Endothelial cell (in vitro differentiated cells): ENCODE measurements at places on chromosomes 13 and 19.

GRCh38 chr13:52903320-52903719 lies 54.9 kb upstream of the PCDH8 start:
- no peak for DNase-seq

DNA sequence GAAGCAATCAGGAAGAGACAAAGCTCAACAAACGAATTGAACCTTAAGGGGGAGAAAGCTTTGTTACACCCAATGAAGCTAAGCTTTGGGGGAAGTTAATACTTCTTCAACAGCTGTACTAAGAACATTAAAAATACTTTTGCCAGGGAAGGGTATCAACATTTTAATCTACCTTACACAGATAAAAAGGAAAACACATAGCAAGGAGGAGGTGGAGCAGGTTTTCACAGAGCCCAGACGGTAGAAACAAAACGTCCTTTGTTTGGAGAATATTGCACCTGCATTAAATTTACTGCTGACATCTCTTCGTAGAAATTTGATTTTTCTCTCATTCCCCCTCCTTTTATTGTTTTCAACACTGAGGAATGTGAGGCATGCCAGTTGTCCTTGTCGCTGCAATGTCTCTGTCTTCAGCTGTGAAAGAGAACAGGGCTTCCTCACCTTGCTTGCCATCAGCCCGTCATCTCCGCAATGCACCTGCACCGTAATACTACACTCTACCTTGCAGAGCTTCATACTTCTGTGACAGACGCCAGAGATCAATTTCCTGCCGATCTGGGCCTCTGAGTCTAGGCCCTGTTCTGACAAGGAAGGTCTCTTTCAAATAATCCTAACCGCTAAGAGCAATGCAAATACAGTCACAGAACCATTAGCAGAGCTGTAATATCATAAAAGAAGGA lies 270.8 kb downstream of the SPRY2 start:
- DNase-seq, result no peak

DNA sequence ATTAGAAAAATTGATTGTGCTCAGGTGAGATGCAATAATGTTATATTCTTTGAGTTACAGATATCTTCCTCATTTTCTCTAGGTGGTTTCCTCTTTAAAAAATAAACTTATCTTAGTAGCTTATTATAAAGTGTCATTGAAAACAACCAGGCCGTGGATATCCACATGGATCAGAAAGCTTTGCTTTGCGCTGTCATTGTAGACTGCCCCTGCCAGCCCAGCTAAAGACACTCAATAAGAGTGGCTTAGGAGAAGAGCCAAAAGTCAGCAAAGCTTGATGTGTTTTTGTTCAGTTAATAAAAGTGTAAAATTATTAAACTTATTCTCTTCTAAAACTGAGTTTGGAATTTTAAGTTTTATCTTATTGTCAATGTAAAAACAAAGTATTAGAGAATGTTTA lies 34.4 kb downstream of the TPP2 start:
- no peak for DNase-seq

GRCh38 chr13:29688193-29688592 lies 92.7 kb upstream of the SLC7A1 start:
- DNase-seq, result no peak

- DNase-seq, result no peak
Observed at GRCh38 chr13:50589651-50590054, 253.8 kb downstream of the DLEU7 start.

DNA sequence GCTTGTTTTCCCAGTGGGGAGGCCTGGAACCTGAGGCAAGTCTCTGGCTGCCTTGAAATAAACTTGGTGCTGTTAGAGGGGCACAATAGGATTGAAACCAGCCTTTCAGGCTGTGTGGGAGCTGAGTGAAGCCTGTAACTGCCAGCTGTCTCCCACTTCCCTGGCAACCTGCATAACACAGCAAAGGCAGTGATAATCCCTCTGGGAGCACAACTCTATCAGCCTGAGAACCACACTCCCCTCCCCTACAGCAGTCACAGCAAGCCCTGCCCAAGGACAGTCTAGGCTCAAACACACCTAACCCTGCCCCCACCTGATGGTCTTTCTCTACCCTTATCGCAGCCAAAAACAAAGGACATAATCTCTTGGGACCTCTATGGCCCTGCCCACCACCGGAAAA lies 683.8 kb upstream of the ATXN8OS start:
- DNase-seq, result no peak

DNA sequence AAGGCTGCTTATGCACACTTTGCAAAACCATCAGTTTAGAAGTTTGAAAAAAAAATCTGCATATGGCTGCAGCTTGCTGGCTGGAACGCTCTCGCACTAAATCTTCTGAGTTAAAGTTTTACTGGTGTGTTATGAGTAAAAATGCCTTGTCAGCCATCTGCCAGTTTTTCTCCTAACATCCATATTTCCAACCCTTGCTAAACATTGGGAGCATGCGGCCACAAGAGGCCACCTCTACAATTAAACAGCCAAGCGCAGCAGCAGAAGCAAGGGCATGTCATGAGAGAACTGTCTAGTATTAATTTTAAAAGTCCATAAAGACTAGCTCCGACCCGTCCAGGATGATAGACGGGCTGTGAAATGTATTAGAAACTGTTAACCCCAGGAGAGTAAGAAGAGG lies 248.3 kb downstream of the TSHZ3 start:
- no peak for DNase-seq

DNA sequence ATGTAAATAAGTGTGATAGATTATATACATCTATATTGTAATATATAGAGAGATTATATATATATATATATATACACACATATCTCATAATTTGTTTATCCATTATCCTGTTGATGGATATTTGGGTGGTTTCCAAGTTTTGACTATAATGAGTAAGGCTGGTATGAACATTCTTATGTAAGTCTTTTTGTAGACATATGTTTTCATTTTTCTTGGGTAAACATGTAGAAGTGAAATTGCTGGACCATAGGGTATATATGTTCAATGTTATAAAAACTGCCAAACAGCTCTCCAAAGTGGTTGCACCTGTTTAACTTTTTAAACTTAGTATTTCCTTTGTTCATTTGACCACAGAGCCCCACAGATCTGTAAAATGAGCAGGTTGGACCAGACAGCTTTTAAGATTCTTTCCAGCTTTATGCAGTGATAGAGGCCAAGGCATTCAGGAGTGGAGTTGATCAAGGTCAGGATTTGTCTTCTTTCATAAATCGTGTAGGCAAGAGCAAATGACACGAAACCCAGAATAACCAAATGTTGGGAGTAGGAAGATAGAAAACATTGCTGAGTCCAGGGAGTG lies 21.7 kb upstream of the KATNAL1 start:
- no peak for DNase-seq

GRCh38 chr13:92963029-92963428 lies 263.6 kb upstream of the GPC6 start:
- DNase-seq, result no peak

DNA sequence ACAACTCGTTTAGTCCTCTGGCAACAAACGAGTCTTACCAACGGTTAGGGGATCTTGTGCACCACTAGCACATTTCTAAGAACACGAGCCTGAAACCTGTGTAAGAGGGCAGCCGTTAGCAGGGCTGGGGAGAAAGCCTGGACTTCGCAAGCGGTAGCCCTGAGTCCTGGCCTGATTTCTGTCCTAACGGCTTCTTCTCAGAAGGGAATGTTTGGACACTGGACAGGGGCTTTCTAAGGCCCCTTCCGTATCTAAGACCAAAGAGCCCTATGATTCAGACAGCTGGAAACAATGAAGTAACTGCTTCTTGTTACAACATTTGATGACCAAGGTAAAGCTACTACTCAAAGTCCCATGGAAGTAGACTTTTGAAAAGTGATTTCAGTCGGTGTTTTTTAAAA lies 2.2 kb downstream of the ANKRD10 start:
- DNase-seq, result no peak

GRCh38 chr19:5041913-5042187 lies 72.9 kb downstream of the KDM4B start:
- DNase-seq, result no peak

GRCh38 chr13:93775507-93776108 lies 549.0 kb downstream of the GPC6 start:
- DNase-seq, result no peak

GRCh38 chr19:20558011-20558410 lies 7.6 kb downstream of the ZNF737 start:
- DNase-seq, result peak; percentile 46

DNA sequence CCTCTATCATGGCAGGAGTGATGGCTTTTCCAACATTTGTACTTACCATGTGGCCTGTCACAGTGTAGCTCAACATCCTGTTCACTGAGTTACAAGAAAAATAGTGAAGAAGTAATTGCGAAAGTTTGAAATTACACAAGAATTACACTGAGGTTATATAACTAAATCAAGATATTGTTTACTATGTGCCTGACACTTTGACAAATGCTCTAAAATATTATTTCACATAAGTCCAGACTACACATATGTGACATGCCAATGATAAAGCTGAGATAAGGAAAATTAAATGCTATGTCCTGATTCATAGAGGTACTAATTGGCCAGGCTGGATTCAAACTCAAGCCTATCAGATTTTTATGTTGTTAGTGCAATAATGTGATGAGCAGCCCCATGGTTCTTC lies 451.7 kb downstream of the PCDH9 start:
- no peak for DNase-seq

- DNase-seq, result no peak
Observed at GRCh38 chr13:48264058-48264457, 31.1 kb downstream of the ITM2B start.
